Activated CD8-positive, alpha-beta T cell treated with anti-CD3 and anti-CD28 coated beads, Interleukin-2, amount 10 ng/mL, durations not matched to agents 7 days and 5 days (primary cell): ENCODE measurements at places on chromosomes 2 and 18. TPM values are rescaled to one million over a fixed set of nuclear protein-coding genes. Genes with fewer than 3 reads are reported as not detected.

Gene ITGA4
- total RNA-seq: 144 TPM

Gene DUSP2
- 21.2 TPM for total RNA-seq

Gene CDH7
- not detected for total RNA-seq

Gene ZNF516
- 2.5 TPM for total RNA-seq

GRCh38 chr2:19114126-19114525 lies 244.3 kb downstream of the OSR1 start:
- no peak for DNase-seq

GRCh38 chr18:23451491-23451890 lies 1.6 kb upstream of the RIOK3 start:
- no peak for DNase-seq

DNA sequence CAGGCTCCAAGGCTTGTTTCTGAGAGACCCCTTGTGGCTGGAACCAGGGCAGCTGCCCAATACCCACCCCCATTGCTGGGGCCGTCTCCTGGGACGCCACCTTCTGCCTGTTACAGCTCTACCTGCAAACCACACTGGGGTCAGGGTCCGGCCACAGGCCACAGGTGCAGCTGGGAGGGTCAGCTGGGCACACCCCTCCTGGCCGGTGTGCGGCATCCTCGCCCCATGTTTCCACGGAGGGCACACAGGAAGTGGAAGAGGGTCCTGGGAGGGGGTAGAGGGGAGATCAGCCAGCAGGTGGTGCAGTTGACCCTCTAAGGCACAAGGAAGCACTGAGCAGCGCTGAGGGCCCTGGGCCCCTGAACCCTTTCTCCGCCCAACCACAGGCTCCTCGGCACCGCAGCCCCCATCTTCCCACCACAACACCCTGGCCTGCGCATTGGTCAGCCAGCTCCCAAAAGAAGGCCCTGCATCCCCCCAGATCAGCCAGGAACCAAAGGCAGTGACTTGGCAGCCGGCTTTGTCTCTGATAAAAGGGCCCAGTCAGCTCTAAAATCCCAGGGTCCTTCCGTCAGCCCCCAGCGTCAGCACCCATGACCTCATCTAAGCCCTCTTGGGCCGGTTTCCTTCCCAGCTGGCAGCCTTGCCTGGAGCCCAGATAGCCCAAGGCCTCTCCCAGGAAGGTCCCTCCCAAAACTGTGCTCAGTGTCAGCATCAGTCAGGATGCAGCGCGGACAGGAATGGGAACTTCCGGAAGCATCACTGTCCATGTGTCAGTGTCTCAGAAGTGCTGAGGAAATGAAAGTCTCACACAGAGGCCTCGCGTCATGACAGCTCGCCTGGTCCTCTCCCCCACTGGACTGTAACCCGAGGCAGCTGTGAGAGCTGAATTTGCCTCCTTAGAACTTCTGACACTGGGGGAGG lies 1.7 kb downstream of the ERFE start:
- peak; percentile 51 for DNase-seq

DNA sequence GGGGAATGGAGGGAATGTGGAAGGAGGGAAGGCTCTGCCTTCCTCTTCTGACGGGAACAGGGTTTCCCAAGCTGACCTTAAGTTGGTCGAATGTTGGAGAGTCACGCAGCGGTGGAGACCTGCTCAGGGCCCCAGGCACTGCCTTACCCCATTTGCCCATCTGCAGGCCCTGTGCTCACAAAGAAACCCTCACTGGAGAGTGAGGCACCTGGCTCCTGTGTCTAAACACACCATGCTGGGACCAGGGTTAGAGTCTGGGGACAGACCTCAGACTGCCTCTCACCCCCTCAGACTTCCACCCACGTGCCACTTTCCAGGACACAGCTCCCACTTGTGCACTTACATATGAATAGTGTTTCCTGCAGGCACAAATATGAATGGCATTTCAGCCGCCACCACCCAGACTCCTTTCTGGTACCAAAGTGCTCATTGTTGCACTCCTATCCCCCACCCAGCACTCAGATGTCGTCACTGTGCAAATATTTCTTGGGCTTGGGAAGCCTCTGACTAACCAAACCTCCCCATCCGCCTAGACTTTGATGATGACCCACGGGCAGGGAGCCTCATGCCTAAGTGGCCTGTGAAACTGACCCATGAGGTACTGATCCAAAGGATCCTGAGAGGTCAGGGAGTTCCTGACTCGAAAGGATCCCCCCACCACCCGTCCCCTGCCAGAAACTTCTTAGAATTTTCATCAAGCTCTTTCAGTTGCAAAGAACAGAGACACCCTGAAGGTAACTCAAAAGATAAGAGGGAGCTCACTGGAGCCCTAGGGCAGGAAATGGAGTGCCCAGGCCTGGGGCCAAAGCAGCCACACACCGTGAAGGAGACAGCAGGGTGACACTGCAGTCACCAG lies 78.3 kb downstream of the STPG4 start:
- no peak for DNase-seq

DNA sequence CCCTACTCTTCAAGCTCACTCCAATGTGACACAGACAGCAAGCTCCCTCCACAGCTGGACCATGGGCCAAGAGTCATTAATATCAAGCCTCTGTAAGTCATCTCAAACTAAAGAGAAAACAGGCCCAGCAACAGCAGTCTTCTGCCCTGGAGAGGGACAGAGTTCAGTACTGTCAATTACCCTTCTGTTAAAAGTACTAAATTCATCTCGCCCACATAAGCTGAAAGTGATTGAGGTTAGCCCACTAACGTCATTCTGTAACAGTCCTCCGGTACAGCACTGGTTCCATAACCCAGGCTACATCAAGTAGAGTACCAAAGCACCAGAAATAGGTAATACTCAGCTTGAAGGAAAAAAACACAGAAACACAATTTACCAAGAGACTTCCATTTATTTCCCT lies 25.9 kb downstream of the THADA start:
- DNase-seq: peak; percentile 34

GRCh38 chr18:28485918-28486317 lies 309.0 kb upstream of the CDH2 start:
- DNase-seq: no peak

GRCh38 chr18:63043516-63043915 lies 276.1 kb downstream of the BCL2 start:
- no peak for DNase-seq

DNA sequence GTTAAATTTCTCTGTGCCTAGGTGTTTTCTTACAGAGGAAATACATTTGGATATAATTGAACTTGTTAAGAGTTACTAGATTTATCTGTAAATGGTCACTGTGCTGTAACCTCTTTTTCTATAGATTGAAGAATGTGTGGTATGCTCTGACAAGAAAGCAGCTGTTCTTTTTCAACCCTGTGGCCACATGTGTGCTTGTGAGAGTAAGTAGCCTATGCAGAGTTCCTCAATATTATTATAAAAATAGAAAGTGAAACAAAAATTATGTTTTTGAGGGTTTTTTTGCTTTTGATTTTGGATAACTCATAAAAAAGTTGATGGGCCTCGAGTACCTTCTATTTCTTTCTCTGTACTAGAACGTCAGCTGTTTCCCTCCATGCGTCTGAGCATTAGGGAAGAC lies 112.4 kb downstream of the MIB1 start:
- no peak for DNase-seq

GRCh38 chr2:201182650-201183364 lies at the start of gene CASP10:
Gene CASP10, plus strand, starts transcription at chr2:201183141. Its CDS starts 2,637 bp downstream, at chr2:201185778.
- DNase-seq: peak; percentile 60
